Left forelimb (tissue), 1 donor: ENCODE measurements at places on chromosomes 4 and X.

DNA sequence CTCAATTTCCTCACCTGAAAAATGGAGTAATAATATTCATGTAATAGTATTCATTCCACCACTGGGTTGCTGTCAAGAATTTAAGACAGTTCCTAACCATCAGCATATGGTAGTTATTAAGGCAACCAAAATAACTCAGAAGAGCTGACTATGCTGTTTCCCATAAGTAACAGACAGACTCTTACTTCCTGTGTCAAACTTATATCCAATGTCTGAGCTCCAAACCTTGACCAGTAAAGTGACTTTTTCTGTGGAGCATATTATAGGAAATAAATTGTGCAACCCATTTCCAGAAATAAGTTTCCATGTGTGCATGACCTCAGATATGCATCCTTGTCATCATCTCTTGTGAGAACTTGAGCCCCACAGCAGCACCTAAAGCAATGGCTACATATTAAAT lies 78.8 kb downstream of the HADH start:
- DNase-seq = no peak

- no peak for DNase-seq
Observed at GRCh38 chr4:150305995-150306394, 227.8 kb downstream of the DCLK2 start.

DNA sequence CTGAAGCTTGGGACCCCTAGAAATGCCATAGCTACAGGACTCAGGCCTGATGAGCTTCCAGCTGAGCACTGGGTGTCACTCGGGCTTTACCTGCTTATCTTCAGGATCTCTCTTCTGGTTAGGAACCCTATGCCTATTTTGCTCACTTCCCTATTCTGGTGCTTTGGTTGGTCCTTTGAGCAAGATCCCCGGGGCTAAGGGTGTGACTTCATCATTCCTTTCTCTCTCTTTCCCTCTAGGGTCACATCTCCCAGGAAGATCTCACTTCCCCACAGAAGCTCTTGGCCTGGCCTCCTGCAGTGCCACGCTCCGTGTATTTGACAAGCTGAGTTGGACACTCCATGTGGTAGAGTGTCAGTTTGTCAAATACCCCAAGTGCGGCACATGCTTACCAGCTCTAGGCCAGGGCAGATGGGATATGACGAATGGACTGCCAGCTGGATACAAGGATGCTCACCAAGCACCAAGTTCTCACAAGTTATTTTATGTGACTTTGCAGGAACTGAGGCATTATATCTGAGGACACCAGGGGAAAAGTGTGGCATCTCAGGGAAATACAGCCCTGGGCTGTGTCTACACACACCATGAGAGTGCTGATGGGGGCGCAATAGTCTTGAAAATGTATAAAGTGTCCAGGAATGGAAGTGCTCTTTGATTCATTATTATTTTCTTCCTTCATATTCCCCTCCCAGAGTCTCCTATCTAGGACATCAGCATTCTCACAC lies 21.1 kb downstream of the VSIG4 start:
- no peak for DNase-seq

GRCh38 chr4:152534541-152535359 lies 1.1 kb downstream of the FBXW7 start:
- DNase-seq = no peak

- DNase-seq = no peak
Observed at GRCh38 chr4:84500386-84501201, 1.5 kb upstream of the NKX6-1 start.

DNA sequence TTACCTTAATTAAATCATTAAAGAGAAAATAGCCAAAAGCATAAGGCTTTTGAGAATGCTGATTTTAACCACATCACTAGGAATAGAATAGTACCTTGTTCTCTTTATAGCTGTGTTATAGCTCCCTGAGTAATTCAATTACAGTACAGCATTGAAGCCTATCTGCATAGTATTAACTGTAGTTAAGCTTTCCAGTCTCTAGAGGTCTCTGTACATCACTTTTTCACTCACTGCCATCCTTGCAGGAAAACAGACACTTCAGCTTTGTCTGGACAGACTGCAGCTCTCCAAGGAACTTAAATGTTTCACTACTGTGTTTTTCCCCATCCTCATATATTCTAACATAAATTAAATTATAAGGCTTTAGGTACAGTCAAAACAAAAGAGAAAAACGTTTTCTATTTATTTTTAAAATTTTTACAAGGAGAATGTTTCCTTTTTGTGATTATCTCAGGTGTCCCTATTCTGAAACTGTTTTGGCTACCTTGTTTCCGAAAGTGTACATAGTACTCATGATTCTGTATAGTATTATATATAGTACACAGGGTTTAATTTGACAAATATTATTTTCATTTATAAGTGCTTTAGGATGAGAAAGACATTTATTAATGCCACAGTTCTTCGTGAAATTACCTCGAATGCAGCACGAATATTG lies 407.9 kb downstream of the PCDH18 start:
- DNase-seq = no peak

DNA sequence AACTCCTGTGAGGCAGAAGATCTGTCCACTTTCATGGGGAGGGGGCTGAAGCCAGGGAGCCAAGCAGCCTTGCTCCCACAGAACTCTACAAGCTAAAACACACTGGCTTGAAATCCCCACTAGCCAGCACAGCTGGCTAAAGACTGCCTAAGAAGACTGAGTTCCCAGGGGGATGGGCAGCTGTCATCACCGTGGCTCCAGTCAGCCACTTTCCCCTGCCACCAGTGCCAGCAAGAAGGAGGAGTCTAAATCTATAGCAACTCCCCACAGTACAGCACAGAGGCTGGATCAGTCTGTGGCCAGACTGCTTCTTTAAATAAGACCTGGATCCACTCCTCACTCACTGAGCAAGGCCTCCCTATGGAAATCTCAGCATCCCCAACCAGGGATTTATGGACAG lies 308.6 kb downstream of the FAM47B start:
- DNase-seq = no peak

- DNase-seq = no peak
Observed at GRCh38 chr4:179595671-179596410, 2153.6 kb upstream of the AGA start.

DNA sequence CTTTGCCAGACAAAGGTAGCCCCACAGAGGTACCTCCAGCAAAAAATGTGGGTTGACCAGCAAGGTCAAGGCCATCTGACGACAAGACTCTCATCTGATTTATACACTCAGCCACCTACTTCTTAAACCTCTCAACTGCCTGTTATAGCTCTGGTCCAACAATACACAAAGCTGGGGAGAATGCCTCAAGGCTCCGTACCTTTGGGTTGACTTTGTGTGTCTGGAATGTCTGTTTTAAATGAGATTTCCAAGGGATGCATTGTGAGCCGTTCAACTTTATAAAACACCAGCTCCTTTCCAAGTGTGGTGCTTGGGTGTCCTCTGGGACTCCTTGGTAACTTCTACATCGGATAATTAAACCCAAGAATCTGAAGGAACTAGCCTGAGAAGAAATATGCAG lies 167.0 kb upstream of the RPL34 start:
- DNase-seq = no peak

DNA sequence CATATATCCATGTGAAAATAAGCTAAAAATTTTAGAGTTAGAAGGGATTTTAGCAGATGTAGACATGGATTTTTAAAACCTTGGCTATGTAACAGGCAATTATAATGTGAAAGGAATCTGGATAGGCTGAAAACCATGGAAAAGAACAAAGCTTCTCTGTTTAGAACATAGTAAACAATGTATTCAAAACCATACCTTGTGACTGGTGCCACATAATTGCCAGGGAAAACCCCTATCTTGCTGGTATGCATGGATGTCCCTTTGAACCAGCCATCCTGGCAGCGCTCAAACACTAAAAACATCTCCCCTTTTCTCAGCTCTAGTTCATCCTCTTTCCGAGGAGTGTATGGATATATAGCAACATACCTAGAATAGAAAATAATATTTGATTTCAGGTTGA lies 110.6 kb upstream of the CBR4 start:
- DNase-seq = no peak

- no peak for DNase-seq
Observed at GRCh38 chr4:86388252-86388651, 28.4 kb upstream of the MAPK10 start.

GRCh38 chrX:121581885-121582284 lies 534.5 kb downstream of the GLUD2 start:
- no peak for DNase-seq

- DNase-seq = no peak
Observed at GRCh38 chrX:154695911-154696675, 42.7 kb upstream of the CTAG2 start.

GRCh38 chrX:137058339-137059127 lies 24.7 kb upstream of the GPR101 start:
- DNase-seq = no peak

DNA sequence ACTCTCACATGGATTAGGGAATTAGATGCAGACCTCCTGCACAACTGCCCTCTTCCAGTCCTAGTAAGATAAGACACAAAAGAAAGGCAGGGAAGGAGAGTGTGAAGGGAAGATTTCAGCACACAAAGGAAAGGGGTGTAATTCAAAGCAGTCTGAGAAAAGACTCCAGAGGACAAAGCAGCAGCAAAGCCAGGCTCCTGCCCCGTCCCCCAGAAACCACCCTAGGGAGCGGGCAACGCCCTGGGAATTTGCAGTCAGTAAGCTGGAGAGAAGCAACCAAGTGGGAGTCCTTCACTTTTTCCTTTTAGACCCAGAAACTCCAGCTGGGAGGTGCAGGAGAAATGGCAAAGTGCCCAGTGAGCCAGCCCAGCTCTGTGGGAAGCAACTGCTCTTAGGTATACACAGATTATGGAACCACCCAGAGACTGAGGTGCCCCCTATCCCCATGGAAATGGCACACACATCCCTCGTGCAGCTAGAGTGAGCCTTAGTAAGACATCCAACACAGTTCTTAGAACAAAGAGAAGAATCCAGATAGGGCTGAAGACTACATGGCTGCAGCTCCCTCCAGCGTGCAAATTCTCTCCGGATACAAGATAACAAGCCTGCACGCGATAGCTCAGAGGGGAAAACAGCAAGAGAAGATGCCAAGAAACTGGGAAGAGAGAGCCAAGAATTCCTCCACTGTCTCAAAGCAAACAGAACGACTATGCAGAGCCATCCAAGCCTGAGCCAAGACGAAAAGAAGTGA lies 26.5 kb upstream of the IRAK1 start:
- no peak for DNase-seq

DNA sequence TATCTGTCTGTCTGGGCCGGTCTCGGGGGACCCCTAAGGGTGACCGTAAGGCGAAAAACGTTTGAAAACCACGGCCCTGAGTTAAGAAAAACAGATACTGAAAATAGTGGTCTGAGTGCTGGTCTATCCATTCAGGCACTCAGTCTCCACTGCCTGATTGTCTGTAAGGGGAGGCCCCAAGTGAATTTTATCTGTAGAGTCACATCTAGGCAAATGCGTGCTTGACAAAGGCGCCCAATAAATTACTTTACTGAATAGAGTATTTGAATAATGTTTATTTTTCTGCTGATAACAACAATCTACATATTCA lies 465 bp downstream of the HNRNPH2 start:
- no peak for DNase-seq

GRCh38 chr4:178556796-178557195 lies 1114.6 kb upstream of the AGA start:
- no peak for DNase-seq

GRCh38 chrX:143994206-143994605 lies 110.3 kb downstream of the UBE2NL start:
- DNase-seq = no peak

- DNase-seq = no peak
Observed at GRCh38 chr4:36316607-36317006, 35.2 kb downstream of the DTHD1 start.

DNA sequence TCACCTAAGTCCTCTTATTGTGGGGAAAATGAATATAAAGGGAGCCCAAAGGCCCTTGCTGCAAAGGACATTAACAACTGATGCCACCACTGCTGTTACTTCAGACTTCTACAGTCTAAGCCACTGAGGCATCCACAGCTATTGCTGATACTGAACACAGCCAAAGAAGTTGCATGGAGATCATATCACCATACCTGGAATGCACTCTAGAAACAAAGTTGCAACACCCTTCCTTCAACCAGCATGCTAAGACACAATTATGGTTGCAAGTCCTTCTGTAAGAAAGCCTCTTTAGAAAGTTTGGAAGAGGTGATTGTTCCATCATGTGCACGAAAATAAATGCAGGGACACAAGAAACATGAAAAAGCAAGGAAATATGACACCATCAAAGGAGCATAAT lies 105.7 kb upstream of the SH3RF1 start:
- no peak for DNase-seq

DNA sequence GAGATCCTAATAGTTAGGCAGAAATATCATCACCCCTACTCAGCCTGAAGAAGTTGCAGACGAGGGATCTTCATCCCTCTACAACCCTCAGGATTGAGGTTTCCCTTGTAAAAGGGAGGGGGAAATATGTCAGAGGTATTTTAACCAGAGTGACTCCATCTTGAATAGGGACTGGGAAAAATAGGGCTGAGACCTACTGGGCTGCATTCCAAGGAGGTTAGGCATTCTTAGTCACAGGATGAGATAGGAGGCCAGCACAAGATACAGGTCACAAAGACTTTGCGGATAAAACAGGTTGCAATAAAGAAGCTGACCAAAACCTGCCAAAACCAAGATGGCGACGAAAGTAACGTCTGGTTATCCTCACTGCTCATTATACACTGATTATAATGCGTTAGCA lies 17.5 kb downstream of the IL13RA2 start:
- DNase-seq = no peak

- no peak for DNase-seq
Observed at GRCh38 chr4:40858962-40859361, 109.2 kb downstream of the NSUN7 start.

DNA sequence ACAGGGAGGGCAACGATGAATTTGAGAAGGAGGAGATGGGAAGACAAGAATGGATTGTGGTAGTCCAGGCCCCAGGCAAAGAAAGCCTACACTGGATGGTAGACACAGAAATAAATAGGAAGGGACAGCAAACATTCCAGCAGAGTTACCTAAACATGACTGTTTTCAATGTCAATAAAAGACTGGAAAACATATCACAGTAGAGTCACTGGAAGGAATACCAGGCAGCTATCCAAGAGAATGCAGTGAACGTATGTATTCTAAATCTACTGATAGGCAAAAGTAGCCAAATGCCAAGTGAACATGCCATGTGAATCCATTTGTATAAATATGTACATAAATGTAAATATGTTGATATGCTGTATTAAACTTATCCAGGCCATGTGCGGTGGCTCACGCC lies 183.0 kb downstream of the PALLD start:
- DNase-seq = no peak

DNA sequence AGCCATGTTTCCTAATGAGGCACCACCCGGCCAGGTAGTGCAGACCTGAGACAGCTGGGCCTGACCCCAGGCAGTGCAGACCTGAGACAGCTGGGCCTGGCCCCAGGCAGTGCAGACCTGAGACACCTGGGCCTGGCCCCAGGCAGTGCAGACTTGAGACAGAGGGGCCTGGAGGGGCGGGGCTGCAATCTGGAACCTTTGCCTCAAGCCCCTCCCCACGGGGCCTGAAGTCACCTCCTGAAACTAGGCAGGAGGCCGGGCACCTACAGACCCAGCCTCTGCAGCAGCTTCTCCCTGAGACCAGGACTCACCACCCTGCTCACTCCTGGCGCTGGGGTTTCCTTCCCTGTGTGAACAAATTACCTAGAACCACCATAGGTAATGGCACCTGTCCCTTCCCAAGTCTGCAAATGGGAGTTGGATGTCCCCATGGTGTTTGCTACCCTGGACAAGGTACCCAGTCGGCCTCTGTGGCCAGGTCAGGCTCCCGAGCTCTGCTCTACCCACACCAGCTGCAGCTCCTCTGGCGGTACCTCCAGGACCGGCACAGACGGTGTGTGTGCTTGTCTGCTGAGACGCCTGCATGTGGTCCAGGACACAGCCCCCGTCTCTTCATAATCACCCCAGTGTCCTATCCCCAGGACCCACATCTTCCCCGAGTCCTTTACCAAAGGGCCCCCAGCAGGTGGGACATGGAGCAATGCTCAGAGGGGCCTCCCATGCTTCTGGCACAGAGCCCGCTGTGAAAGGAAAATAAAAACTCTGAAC lies 53.1 kb upstream of the C4orf50 start:
- DNase-seq = no peak
